Colonic mucosa (tissue), 4 donors: ENCODE measurements at places on chromosomes 5 and 9. TPM values are rescaled to one million over a fixed set of nuclear protein-coding genes. Genes with fewer than 3 reads are reported as not detected.

GRCh38 chr9:123784518-123784917, 145.4 kb downstream of the DENND1A start:
- no peak for DNase-seq

- no peak for DNase-seq
Observed at GRCh38 chr9:127954831-127955293, 17.2 kb upstream of the DPM2 start.

The BTNL9 gene
- 5.3 TPM for total RNA-seq

DNA sequence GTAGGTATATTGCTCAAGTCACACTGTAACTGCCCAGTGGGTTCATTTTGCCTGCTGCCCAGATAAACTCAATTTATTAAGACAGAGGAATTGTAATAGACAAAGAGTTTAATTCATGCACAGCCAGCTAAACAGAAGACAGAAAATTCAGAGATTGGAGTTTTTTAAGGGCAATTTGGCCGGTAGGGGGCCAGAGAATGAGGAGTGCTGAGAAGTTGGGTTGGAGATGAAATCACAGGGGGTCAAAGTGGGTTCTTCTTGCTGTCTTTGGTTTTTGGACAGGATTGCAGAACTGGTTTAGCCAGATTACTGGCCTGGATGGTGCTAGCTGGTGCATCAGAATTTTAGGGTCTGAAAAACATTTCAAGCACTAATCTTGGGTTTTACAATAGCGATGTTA, 20.7 kb upstream of the IL33 start:
- DNase-seq = no peak

- DNase-seq = no peak
Observed at GRCh38 chr5:109876941-109877669, 187.4 kb downstream of the MAN2A1 start.

- DNase-seq = no peak
Observed at GRCh38 chr5:146101646-146102045, 3.7 kb downstream of the PLAC8L1 start.

- DNase-seq = peak; percentile 11
Observed at GRCh38 chr9:93670208-93671019, 94.0 kb downstream of the PHF2 start.

DNA sequence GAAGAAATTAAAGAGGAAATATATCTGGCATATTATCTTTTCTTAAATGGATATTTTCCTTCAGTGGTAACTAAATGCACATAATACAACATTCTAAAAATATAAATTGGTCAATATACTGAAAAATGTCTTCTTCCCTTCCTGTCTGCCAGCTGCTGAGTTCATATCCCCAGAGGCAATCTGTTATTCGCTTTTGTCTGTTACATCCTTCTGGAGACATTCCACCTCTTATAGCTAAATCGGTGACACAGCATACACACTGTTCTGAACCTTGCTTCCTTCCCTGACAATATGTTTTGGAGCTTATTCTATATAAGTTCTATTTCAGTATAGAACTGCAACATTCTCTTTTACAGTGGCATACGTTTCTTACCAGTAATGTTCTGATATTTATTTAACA, 147.8 kb downstream of the TENT4A start:
- DNase-seq = no peak

The ST8SIA4 gene
- 2.6 TPM for total RNA-seq

The IFNK gene
- not detected for total RNA-seq

GRCh38 chr5:140261403-140262171, 41.3 kb downstream of the PFDN1 start:
- DNase-seq = peak; percentile 83

- no peak for DNase-seq
Observed at GRCh38 chr9:34428325-34428958, 29.9 kb downstream of the FAM219A start.

The MCC gene
- total RNA-seq = 1.9 TPM

- DNase-seq = no peak
Observed at GRCh38 chr5:137306903-137307302, 192.2 kb downstream of the SPOCK1 start.

The LRRC14B gene
- not detected for total RNA-seq

DNA sequence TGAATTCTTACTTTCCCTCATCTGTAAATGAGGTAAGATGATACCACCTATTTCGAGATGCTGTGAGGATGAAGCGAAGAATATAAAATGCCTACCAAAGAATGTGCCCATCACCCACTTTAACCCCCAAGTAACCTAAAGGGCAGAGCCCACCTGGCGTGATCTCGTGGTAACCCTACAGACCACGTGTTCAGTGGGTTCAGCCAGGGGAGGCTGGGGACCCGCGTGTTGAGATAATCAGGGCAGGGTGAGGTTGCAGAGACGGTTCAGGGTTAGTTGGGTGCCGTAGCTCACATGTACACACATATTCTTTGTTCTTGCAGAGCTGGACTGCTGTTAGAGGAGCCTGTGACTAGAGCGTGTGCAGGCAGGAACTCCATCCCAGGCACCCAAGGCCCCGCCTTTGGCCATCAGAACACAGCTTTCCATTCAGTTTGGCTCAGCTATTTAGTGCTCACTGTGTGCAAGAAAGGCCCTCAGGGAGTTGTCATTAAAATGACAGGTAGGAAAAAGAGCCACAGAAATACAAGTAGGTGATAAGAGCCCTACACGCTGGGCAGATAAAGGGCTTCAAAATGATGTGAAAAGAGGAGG, 56.5 kb upstream of the HAND1 start:
- DNase-seq = no peak

The OR2V2 gene
- total RNA-seq = not detected

The OR1J2 gene
- not detected for total RNA-seq

- DNase-seq = no peak
Observed at GRCh38 chr5:32541241-32541640, 44.1 kb upstream of the SUB1 start.

The F2RL1 gene
- 87.0 TPM for total RNA-seq

DNA sequence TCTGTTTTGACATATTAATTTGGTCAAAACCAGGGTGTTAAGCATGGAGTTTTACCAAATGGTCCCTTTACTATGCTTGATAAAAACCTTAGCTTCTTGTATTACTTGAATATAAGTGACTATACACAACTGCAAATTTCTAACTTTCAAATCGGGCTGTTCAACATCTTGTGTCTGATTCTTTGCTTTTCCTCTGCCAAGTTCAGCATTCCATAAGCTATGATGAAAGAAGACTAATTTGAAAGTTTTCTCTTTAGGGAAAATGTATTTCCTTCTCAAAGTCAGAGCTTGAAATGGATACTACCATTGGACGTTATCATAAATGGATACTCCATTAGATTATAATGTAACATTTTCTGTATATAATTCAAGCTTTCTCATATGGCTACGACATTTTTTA, 792.9 kb downstream of the EFNA5 start:
- no peak for DNase-seq

The SLC27A6 gene
- 0.67 TPM for total RNA-seq

GRCh38 chr5:176608937-176609723, 826 bp downstream of the GPRIN1 start:
- DNase-seq = no peak

DNA sequence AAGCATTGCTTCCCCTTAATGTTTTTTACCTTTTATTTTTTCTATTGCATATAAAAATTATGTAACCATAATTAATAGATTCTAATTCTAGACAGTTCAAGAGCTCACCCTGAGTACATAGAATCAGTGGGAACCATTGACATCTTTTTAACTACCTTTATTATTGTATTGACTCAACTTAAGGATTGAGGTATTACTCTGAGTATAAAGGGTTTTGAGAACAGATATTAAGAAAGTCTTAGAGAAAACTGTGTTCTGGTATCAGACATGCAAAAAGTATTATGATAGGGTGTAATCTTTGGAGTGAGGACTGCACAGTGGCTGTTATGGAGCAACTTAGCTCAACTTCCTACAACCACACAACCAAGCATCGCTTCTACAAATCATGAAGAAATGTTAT, 8.9 kb downstream of the SPEF2 start:
- no peak for DNase-seq

DNA sequence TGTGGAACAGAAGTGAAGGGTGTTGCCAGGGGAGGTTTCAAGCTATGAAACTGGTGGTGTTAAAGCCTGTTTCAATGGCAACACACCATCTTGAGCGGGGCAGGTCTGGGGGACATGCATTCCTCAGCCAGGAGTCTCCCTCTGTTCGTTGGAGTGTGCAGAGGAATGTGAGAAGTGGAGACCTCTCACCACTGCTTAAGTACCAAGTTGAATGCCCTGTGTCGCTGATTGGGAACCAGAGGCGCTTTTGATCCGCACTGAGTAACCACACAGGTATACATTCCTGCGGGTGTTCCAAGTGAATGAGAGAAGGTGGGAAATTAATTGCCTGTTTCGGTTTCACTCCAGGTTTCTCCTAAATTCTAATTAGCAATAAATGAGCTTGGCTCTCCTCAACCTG, 99.4 kb downstream of the LIX1 start:
- DNase-seq = no peak

The SLC36A3 gene
- not detected for total RNA-seq

- no peak for DNase-seq
Observed at GRCh38 chr9:117672369-117672768, 31.8 kb upstream of the TLR4 start.

- no peak for DNase-seq
Observed at GRCh38 chr9:107020040-107020530, 157.1 kb downstream of the ZNF462 start.

DNA sequence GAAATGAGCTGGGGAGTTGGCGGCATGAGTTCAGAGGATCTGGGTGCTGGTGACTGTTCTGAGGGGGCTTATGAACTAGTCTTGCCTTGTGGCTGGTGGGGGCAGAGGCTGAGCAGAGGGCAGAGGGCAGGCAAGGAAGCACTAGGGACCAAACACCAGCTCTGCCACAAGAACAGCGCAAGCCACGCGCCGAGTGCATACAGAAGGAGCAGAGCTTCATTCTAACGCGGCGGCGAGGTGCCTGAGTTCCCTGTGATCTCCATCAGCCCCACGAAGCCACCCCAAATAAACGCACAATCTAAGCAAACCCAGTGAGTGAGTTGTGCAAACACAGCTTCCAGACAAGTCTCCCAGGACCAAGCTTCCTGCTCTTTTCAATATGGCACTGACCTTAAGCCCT, 110.6 kb upstream of the ALDH1B1 start:
- DNase-seq = no peak

DNA sequence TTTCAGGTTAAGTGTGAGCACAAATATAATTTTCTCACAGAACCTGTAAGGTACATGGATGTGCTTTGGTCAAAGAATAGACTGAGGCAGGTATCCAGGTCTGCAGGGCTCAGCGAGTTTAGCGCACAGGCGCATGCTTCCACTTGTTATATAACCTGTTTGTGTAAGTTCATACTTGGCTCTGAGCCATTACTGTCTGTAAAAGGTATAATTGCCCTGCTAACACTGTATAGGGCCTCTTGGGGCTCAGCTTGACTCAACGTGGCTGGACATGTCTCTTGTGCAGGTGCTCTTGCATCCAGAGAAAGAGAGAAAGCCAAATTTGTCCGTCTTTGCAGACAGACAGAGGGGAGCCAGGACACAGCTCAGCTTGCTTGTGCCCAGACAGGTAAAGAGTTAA, 759.6 kb downstream of the MTRR start:
- DNase-seq = no peak

The GARIN3 gene
- total RNA-seq = not detected

The SHLD3 gene
- 3.1 TPM for total RNA-seq

The SLC4A9 gene
- total RNA-seq = 0.42 TPM

The FAM221B gene
- not detected for total RNA-seq

The SPATA6L gene
- 6.8 TPM for total RNA-seq

DNA sequence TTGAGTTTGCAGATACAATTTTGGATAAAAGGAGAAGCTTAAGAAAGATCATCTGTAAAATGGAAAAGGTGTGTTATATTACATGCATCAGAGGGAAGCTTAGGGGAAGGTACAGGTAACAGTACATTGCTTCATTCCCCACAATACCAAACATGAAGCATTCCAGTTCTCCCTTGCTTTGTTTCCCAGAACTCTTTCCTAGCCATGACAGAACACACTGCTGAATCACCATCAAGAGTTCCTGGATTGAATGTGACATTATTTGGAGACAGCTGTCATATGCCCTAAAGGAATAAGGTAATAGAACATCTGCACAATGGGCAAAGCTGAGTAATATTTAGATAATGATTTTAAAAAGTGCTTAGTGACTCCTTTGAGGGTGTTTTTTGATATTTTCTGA, 303.5 kb upstream of the ST8SIA4 start:
- DNase-seq = no peak

DNA sequence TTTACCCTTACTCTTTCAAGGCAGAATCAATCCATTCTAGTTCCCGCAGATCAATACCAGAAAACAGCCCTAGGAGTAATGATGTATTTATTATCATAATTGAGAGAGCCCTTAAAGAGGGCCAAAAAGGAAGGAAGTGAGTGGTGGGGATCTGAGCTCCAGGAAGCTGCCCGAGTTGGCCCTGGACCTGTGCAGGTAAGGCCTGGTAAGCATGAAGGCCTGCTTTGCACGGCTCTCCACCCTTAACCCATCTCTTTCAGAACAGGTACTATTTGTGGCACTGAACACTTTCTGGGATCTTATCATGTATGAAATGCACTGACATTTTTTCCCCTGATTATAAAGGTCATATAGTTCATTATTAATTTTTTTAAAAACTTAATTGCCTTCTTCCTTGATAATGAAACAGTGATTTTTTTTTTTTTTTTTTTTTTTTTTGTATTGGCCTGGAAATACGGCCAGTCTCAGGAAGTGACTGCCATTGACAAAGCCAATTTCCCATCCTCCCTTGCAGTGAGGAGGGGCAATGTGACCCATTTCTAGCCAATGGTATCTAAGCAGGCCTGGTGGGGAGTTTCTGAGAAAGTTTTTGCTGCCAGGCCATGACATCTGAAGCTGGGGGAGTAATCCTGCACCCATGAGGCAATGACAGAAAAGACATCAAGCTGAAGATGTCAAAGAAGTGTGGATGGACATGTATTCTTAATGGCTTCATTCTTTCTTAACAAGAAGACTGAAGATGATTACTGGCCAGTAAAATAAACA, 6.3 kb upstream of the MVB12B start:
- DNase-seq = no peak

The BARHL1 gene
- not detected for total RNA-seq

The OR1N2 gene
- total RNA-seq = not detected

- no peak for DNase-seq
Observed at GRCh38 chr9:123418052-123418430, 62.0 kb downstream of the CRB2 start.
